ENCODE measurements at places on chromosomes 5 and 9.

GRCh38 chr9:136997830-136998234 lies 1.5 kb upstream of the CLIC3 start:
- no peak for DNase-seq

- DNase-seq: no peak
These were observed 104.0 kb downstream of the GDNF start for GRCh38 chr5:37735649-37736347.

DNA sequence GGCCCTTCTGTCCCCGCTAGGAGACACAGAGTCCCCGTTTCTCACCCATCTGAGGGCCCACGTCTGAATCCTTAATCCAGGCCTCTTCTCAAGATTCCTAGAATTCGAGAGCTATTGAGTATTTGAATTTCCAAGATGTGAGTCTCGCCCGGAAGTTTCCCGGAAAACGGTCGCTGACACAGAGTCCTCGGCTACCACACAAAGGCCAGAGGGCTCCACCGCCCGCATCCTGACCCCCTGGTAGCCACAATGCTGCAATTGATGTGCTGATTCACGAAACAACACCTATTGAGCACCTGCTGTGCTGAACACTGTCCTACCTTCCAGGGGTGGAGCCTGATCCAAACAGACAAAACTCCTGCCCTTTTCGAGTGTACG lies 670 bp upstream of the FBP1 start:
- no peak for DNase-seq

DNA sequence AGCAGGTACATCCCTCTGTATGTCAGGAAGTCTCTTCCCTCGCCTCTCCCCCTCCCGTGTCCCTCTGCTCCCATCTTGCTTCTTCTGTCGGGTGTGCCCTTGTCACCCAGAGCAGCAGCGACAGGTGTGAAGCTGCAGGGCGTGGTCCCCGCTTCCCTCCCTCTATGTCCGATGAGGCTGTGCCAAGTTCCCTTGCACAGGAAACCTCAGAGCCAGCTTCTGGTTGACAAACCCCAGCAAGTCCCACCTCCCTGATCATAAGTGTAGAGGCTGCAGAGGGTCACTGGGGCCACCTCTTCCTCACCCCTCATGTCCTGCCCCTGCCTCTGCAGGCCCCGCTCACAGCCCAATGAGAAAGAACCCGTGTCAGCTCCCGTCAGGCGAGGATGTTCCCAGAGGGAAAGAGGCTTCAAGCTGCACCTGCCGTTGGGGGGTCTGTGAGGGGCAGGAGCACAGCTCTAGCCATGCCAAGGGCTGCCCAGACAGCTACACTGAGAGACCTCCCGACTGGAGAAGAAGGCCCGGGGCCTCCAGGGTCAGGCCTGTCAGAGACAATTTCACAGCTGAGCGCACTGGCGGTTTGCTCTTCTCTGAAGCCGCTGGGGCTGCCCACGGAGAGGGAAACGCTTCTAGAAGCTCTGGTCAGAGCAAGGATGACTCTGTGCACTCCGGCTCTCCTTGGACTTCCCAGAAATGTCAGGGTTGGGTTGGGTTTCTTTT lies 73.3 kb downstream of the AK8 start:
- DNase-seq: no peak

- no peak for DNase-seq
These were observed 41.3 kb downstream of the ITK start for GRCh38 chr5:157221959-157222358.

- no peak for DNase-seq
These were observed 59.8 kb upstream of the RFX3 start for GRCh38 chr9:3585606-3586005.

- DNase-seq: no peak
These were observed 179.1 kb downstream of the FGF1 start for GRCh38 chr5:142506756-142507155.

DNA sequence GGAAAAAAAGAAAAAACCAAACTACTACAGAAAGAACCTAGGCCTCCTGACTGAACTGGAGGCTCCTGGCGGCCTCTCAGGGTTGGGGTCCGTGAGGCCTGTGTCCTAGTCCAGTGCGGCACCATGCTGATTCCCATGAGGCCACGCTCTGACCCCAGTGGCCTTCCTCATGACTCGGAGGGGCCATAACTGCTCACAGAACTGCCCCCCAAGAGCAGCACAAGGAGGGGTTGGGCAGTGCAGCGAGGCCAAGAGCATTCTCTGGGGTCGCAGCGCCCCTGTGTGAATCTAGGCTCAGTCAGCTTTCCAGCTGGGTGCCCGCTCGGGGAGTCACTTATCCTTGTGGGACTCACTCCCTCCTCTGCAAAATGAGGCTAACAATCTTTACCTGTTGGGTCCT lies 79.3 kb upstream of the FBXW11 start:
- DNase-seq: no peak

GRCh38 chr5:33457126-33457525 lies 16.4 kb downstream of the TARS1 start:
- no peak for DNase-seq

GRCh38 chr5:73189871-73190376 lies 16.9 kb downstream of the TMEM174 start:
- DNase-seq: no peak

DNA sequence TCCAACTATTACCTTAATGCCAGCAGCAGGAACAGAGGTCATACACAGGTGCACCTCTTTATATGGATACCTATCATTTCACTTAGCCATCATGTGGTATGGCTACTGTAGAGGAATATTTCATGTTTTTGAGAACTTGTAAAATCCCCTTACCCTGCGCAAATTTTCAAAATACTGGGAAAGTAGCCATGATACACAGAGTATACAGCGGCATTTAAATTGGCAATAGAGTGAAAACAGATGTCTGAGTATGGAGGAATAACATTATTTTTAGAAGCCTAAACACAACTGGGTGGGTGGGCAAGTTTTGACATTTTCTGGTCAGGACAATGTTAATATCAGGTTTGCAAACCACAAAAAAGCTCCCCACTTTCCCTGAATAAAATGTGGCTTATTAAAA lies 109.5 kb downstream of the SMIM23 start:
- DNase-seq: no peak

- no peak for DNase-seq
These were observed 16.5 kb downstream of the CSF2 start for GRCh38 chr5:132090107-132090506.

- peak; percentile 25 for DNase-seq
These were observed 168.6 kb downstream of the CARTPT start for GRCh38 chr5:71887680-71888079.

DNA sequence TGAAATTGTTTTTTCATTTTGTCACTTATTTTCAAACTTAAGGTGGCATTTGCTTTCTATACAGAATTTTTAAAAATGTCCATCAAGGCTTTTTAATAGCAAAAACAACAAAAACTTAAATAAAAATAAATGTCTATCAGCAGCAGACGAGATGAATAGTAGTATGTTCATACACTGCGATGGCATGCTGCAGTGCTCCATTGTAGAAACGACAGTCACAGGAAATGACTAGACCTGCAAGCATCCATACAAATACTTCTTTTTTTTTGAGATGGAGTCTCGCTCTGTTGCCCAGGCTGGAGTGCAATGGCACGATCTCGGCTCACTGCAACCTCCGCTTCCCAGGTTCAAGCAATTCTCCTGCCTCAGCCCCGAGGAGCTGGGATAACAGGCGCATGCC lies 41.4 kb downstream of the COL23A1 start:
- DNase-seq: no peak

DNA sequence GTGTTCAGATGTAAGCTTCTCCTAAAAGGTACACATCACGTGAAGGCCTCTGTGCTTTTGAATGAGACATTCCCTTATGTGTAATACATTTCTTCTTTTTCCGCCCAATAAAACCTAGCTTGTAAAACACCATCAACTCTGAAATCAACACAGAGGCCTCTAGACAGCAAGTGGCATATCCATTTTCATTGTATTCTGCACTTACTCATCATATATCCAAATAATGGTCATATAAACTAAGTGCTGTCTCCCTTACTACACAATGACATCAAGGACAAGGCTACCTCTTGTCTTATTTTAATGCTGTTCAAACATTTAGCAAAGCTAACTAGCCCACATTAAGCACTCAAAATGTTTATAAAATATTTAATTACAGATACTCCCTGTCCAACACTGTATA lies 108.5 kb downstream of the ELAVL2 start:
- no peak for DNase-seq

DNA sequence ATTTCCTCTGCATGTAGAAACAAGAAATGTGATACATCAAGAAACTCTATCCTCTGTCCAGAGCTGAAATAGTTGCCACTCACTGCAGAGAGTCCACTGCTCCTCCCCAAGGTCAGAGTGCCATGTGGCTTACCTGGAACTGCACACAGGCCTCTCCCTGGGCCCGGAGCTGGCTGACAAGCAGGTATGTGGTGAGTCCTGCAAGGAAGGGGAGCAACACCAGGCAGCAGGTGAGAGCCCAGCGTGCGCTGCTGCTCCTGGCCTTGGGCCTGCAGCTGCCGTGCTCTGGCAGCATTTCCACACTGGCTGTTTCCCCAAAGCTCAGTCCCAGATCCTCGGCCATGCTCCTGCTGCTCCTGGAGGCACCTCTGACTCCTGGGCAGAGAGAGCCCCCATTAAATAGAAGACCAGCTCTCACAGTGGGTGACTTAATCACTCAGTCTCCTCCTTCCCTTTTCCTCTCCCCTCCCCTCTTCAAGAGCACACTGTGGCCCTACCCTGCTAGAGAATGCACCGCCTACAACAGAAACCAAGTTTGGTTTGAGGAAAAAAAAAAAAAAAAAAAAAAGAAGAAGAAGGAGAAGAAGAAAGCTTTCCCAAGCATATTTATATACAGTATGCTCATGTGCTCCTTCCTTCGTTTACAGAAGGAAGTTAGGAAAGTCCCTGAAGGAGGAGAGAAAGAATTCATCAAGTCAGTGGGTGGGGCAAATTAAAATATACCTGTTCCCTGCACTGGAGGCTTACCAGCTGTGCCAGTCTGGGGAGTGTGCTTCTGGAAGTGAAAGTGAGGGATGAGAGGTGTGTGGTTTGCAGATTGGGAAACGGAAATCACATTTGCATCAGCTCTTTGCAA lies at the start of gene TNFSF15:
Gene TNFSF15 (minus strand): TSS at position 370 of the 856 bp plus-strand sequence. CDS start 27 bp downstream, at position 343.
- peak; percentile 18 for DNase-seq

DNA sequence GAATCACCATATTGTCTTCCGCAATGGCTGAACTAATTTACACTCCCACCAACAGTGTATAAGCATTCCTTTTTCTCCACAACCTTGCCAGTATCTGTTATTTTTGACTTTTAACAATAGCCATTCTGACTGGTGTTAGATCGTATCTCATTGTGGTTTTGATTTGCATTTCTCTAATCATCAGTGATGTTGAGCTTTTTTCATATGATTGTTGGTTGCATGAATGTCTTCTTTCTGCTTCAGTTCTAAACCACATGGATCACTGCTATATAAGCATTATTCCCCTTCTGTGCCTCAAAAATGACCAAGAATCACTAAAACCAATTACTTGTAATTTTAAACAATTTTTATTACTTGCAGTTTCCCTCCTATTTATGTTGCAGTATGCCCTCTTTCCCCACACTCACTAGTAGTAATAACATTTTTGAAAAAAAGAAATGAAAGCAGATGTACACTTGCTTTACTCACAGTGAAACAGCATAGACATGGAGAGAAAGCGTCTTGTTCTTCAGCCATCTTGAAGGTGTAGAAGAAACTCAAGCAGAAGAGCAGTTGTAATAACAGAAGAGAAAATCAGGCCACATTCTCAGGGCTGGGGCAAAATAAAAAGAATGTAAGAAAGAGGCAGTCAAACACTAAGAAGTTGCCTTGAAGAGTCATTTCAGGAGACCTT lies 4.5 kb upstream of the TMEM252 start:
- no peak for DNase-seq

DNA sequence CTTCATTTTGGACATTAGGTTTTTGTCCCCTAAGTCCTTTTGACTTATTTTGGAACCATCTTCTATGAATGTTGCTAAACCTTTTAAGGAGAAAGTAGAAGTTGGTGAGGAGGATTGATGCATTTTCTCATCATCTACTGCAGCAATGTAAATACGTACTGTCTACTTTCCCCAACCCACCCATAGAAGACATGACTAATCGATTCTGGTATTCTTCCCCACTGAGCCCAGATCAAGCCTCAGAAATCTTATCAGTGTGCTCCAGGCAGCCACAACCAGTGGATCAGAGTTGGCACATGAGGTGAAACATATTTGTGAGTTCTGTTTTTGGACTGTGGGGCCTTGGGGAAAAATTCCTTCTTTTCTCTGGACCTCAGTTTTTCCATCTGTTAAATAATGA lies 57.7 kb downstream of the FGF18 start:
- DNase-seq: no peak

DNA sequence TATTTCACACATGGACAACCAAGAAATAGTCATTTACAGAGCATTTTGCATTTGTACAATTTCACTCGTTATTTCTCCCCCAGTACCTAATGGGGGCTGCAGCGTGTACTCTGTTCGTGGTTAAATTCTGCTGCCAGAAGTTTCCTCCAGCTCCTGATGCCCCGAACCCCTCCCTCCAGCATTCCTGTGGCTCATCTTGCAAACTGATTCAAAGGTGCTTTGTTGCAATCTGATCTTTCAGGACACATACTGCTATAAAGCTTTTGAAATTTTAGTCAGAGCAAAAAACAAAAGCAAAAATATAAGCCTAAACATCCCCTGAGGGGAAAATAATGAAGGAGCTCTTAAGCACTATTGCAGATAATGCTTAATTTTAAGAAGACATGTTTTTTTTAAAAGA lies 27.7 kb downstream of the UBLCP1 start:
- DNase-seq: no peak

DNA sequence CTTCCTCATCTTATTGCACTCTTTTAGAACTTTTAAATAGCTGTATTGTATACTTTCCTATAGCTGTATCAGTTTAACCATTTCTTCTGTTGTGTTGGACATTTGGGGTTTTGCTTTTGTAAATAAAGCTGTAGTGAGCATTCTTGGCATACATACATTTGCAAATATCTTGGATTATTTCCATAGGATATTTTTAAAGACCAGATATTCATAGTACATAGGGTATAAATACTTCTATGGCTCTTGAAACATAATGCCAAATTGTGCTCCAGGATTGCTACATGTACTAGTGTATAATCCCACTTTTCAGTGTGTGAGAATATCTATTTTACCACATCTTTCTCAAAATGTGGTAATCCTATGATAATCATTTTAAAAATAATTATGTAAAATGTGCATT lies 51.2 kb downstream of the SCAMP1 start:
- DNase-seq: no peak
